Activated T-cell treated with anti-CD3 and anti-CD28 coated beads, Interleukin-2, amount 50 U/mL, for 48 hours (primary cell): ENCODE measurements at places on chromosomes 11 and 22.

DNA sequence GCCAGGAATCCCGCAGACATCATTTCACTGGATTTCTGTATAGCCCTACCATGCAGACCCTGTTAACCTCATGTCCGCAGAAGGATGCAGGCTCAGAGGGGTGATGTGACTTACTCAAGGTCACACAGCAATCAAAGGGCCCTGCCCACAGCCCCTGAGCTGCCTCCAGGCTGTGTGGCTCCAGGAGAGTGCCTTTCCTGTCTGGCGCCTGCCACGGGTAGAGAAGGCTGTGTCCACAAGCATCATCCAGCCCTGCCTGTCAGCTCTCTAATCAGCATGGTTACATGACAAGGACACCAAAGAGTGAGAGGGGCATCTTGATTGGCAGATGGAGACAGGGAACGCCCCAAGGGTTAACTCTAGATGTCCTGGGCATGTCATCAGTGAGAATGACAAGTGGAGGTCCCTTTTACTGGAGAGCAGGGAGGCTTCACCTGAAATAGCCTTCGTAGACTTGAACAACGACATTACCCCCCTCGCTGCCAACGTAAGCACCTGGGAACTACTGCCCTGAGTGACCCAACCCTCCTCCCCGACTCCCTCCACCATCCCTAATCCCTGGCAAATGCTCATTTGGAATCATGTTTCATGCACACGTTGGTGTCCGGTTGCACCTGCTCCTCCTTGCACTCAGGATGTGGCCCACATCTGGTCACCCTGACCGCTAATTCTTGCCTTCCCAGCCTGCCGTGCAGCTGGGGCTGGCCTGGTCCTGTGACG is 6.9 kb downstream of the FGF19 start:
- no peak for DNase-seq

DNA sequence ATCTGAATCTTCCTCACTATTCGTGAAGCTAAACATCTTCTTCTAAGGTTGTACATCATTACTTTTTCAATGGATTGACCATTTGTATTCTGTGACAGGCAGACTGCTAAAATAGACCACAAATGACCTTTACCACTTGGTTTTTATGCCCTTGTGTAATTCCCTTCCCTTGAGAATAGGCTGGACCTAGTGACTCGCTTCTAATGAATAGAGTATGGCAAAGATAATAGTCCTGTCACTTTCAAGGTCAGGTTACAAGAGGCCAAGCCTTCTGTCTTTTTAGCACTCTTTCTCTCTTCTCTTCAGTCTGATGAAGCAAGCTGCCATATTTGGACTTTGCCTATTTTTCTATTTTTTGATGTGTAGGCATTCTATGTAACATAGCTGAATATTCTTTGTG is 492.9 kb downstream of the SOX6 start:
- no peak for DNase-seq

- no peak for DNase-seq
Measured at GRCh38 chr11:76753449-76753848, 29.7 kb upstream of the TSKU start.

DNA sequence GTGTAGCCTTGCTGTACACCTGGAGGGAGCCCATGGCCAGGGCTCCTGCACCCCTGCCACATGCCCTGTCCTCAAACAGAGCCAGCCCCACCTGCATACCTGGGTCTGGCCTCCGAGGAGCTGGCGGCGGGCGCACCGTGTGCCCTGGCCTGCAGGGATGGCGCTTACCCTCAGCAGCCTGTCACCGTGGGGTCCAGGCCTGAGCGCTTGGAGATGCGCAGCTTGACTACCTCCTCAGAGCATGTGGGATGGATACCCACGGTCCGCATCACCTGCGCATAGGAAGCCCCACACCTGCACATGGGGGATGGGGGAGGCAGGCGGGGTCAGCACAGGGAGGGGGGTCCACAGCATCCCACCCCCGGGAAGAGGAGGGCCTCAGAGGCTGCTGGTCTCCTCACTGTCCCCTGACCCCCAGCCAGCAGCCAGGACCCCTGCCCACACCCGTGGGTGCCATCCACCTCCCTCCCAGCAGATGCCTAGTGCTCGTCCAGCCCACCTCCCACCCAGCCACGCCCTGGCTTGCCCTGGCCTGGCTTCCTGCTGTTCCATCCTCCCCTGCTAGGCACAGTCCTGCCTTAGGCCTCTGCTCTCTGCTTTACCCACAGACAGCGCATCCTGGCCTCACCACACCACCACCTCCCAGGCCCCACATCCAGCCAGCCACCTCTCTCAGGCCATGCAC is 22.4 kb upstream of the GNB1L start:
- DNase-seq: no peak
